ENCODE measurements at places on chromosomes 5 and 9. TPM values are rescaled to one million over a fixed set of nuclear protein-coding genes. Genes with fewer than 3 reads are reported as not detected.

Gene ELAVL2
- total RNA-seq = 0.29 TPM

Gene LTC4S
- total RNA-seq = 13.7 TPM

Gene DRD1
- 2.9 TPM for total RNA-seq

Gene IFNB1
- total RNA-seq = not detected

Gene FBP1
- total RNA-seq = 231 TPM

Gene GRM6
- total RNA-seq = not detected

Gene INSYN2B
- not detected for total RNA-seq

Gene MORN5
- total RNA-seq = 1.4 TPM

Gene PLPPR1
- total RNA-seq = not detected

Gene MAML1
- 37.7 TPM for total RNA-seq

Gene RPL37
- total RNA-seq = 1,647 TPM

Gene KCNN2
- total RNA-seq = 2.1 TPM

Gene SLC4A9
- total RNA-seq = 0.13 TPM

Gene CACNA1B
- total RNA-seq = 0.23 TPM

Gene FKTN
- 33.7 TPM for total RNA-seq

Gene MYORG
- 8.1 TPM for total RNA-seq

Gene C5orf58
- not detected for total RNA-seq

Gene ITGA2
- 40.5 TPM for total RNA-seq

Gene MVB12B
- 37.5 TPM for total RNA-seq

Gene NDOR1
- total RNA-seq = 20.3 TPM

Gene LIFR
- 65.4 TPM for total RNA-seq

Gene SNCAIP
- 3.3 TPM for total RNA-seq

Gene LYSMD3
- total RNA-seq = 15.1 TPM

Gene ACO1
- total RNA-seq = 30.6 TPM

Gene LCN6
- 62.8 TPM for total RNA-seq

Gene PCDHA9
- total RNA-seq = 0.34 TPM

Gene FSTL4
- 59.8 TPM for total RNA-seq

Gene MAMDC4
- 10.7 TPM for total RNA-seq

Gene CBY3
- total RNA-seq = not detected

Gene PRRT1B
- not detected for total RNA-seq

Gene PCDHGC4
- 3.6 TPM for total RNA-seq

Gene NRG2
- 13.9 TPM for total RNA-seq

Gene NUTM2F
- not detected for total RNA-seq

Gene CCL21
- 55.1 TPM for total RNA-seq

Gene ZDHHC11
- 39.5 TPM for total RNA-seq

Gene GPX3
- total RNA-seq = 160 TPM

Gene IL17B
- not detected for total RNA-seq

Gene PDCD1LG2
- 1.7 TPM for total RNA-seq

Gene MIER3
- 22.4 TPM for total RNA-seq

Gene DBH
- total RNA-seq = not detected

Gene PRUNE2
- 93.1 TPM for total RNA-seq

Gene ATP6V0E1
- total RNA-seq = 208 TPM

Gene SPAAR
- total RNA-seq = 1.9 TPM

Gene SEMA6A
- total RNA-seq = 37.8 TPM

Gene SLC34A3
- total RNA-seq = not detected

Gene EQTN
- total RNA-seq = 0.44 TPM

Gene SPINK7
- not detected for total RNA-seq

Gene GNA14
- 12.4 TPM for total RNA-seq

Gene PTPRD
- 20.9 TPM for total RNA-seq

Gene PCDHA2
- total RNA-seq = not detected

Gene LECT2
- total RNA-seq = not detected

Gene MBLAC2
- 7.8 TPM for total RNA-seq

Data from ureter (tissue), 1 donor.